ENCODE measurements at places on chromosomes 4 and X.

- no peak for DNase-seq
- no peaks in the 10 kb centered on the region for H3K4me1 ChIP-seq
- no peaks in the 10 kb centered on the region for H3K27me3 ChIP-seq
- no peak overlapping the region for H3K4me3 ChIP-seq
- no peaks in the 10 kb centered on the region for H3K36me3 ChIP-seq
- no peak overlapping the region for H3K27ac ChIP-seq
These were observed 5.6 kb upstream of the CT45A1 start for GRCh38 chrX:135707880-135708279.

DNA sequence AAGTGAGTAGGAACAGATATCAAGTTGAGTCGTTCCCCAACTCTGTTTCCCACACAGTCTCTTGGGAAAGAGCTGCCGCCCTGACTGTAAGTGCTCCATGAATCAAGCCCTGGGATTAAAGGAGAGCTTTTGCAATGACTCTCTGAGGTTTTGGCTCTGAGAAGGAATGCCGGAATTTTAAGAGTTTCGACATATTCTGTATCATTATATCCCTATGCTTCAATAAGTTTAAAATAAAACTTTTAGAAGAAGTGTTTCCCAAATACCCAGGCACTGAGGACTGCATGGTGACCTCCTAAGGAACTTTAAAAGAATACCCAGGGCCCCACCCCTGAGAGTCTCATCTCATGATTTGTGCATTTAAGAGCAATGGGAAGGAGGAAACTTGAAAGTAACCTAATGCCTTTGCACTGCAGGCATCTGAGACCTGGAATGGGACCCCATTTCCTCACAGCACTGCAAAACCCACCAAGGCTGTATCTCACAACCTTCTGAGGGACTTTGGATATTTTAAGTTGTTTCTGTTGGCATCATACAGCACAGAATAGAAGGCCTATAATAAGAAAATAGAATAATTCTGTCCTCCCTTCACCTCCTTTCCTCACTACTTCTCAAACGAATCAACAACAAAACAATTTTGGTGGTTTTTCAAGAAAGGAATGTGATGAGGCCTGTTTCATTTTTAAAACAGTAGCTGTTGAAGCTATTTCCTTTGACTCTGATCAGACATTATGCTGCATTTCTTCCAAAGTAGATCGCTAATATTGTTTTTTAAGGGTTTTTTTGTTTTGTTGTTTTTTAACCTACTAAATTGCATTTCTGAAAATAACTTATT, 121.2 kb downstream of the GASK1B start:
- peak overlapping the region; percentile 23 for H3K27ac ChIP-seq
- H3K4me1 ChIP-seq, result peaks cover 1% of the 10 kb centered on the region
- peak; percentile 92 for DNase-seq

- H3K4me3 ChIP-seq, result no peak overlapping the region
- no peaks in the 10 kb centered on the region for H3K36me3 ChIP-seq
- no peak overlapping the region for H3K27ac ChIP-seq
These were observed 159.5 kb upstream of the USP38 start for GRCh38 chr4:143025081-143025704.

GRCh38 chrX:55135171-55135570, 46.4 kb downstream of the PAGE2 start:
- H3K36me3 ChIP-seq, result no peaks in the 10 kb centered on the region
- peaks cover 36% of the 10 kb centered on the region for H3K27me3 ChIP-seq
- no peak overlapping the region for H3K27ac ChIP-seq
- no peak overlapping the region for H3K4me3 ChIP-seq
- DNase-seq, result peak; percentile 40
- no peaks in the 10 kb centered on the region for H3K4me1 ChIP-seq

GRCh38 chr4:22334155-22334554, 181.7 kb downstream of the ADGRA3 start:
- no peak overlapping the region for H3K4me3 ChIP-seq
- H3K36me3 ChIP-seq, result no peaks in the 10 kb centered on the region
- H3K27ac ChIP-seq, result no peak overlapping the region
- H3K27me3 ChIP-seq, result no peaks in the 10 kb centered on the region
- no peak for DNase-seq
- no peaks in the 10 kb centered on the region for H3K4me1 ChIP-seq

GRCh38 chr4:7206911-7207567, 14.7 kb downstream of the SORCS2 start:
- peak; percentile 84 for DNase-seq
- H3K36me3 ChIP-seq, result no peaks in the 10 kb centered on the region
- peak overlapping the region; percentile 81 for H3K27ac ChIP-seq
- H3K4me1 ChIP-seq, result peaks cover 41% of the 10 kb centered on the region

- H3K4me1 ChIP-seq, result no peaks in the 10 kb centered on the region
- H3K4me3 ChIP-seq, result no peak overlapping the region
- no peak overlapping the region for H3K27ac ChIP-seq
- no peaks in the 10 kb centered on the region for H3K27me3 ChIP-seq
These were observed 3.9 kb downstream of the TAB3 start for GRCh38 chrX:30885136-30885535.

GRCh38 chrX:18674417-18674787, 2.5 kb upstream of the RS1 start:
- H3K4me3 ChIP-seq, result peak overlapping the region; percentile 57
- no peak overlapping the region for H3K27ac ChIP-seq
- H3K27me3 ChIP-seq, result no peaks in the 10 kb centered on the region
- H3K4me1 ChIP-seq, result no peaks in the 10 kb centered on the region
- no peaks in the 10 kb centered on the region for H3K36me3 ChIP-seq

GRCh38 chrX:19682712-19683331, 167.5 kb upstream of the MAP3K15 start:
- peaks cover 5% of the 10 kb centered on the region for H3K4me1 ChIP-seq
- H3K27ac ChIP-seq, result peak overlapping the region; percentile 76
- no peaks in the 10 kb centered on the region for H3K36me3 ChIP-seq

DNA sequence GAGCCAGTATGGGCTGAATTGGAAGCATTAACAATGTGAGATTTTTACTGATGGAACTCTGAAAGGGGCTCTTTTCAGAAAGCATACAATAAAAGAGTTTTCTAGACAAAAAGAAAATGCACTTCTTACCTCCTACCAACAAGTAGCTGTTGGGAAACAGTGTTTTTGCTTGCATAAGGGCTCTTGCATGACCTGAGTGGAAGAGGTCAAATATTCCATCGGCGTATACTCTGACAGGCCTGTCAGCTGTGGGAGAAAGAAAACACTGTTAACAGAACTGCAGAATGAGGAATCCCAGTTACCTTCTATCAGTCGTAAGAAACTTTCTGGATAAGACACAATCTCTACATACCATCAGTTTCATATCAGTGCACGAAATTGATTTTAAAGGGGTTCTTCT, 39.5 kb downstream of the PCYT1B start:
- no peak overlapping the region for H3K4me3 ChIP-seq
- DNase-seq, result peak; percentile 14
- no peaks in the 10 kb centered on the region for H3K36me3 ChIP-seq
- H3K27me3 ChIP-seq, result peaks cover 24% of the 10 kb centered on the region

DNA sequence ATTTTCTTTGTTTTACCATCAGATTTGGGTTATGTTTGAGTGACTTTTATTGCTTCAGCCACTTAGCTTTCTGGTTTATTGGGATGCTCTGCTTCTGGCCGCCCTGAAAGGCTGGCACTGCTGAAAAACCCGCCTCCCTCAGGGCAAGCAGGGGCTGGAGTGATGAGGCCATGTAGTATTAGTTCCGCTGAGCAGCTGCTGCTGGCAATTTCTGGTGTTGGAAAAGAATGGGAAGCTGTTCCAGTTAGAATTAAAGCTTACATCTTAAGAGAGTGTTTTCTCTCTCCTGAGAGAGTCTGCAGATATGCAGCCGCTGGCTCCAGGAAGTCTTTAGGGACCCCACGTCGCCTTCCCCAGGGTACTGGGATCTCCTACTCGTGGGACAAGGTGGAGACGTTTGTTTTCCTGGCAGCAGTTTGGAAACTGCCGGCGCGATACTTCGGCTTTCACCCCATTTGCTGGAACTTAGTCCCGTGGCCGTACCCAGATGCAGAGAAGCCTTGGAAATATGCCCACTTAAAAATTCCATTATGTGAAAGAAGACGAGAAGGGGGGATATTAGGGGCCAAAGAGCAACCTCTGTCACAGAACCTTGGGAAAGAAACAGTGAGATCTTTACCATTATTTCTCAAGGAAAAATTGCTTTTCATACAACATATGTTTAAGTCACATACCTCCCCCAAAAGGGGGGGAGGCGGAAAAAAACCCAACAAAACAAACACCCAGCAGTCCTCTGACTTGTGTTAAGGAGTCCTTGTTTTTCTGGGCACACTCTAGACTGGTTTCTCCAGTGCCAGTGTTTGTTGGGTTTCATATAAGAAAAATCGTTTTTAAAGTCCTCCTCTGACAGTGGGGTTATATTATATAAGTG, 72.6 kb downstream of the TMEM131L start:
- H3K27ac ChIP-seq, result no peak overlapping the region
- H3K27me3 ChIP-seq, result no peaks in the 10 kb centered on the region
- H3K4me1 ChIP-seq, result peaks cover 3% of the 10 kb centered on the region
- no peaks in the 10 kb centered on the region for H3K36me3 ChIP-seq
- no peak overlapping the region for H3K4me3 ChIP-seq

DNA sequence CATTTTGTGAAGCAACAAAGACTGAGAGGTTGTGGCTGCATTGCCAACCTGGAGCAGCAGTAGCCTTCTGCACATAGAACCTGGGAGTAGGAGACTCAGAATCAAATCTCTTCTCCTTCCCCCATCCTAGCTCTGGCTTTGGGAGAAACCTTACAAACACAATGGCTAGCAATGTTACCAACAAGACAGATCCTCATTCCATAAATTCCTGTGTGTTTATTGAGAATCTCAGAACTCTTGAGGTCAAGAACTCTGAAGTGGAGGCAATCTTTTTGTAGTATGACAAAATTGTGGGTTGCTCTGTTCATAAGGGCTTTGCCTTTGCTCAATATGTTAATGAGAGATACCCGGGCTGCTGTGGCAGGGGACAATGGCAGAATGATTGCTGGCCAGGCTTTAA, 406.7 kb upstream of the SPANXN1 start:
- no peaks in the 10 kb centered on the region for H3K27me3 ChIP-seq
- H3K4me1 ChIP-seq, result no peaks in the 10 kb centered on the region
- no peaks in the 10 kb centered on the region for H3K36me3 ChIP-seq
